ENCODE measurements at places on chromosomes 4 and X. TPM values are rescaled to one million over a fixed set of nuclear protein-coding genes. Genes with fewer than 3 reads are reported as not detected.

Gene PLP1
- polyA plus RNA-seq, result not detected

Gene TMEM187
- 7.1 TPM for polyA plus RNA-seq

Gene COL4A5
- polyA plus RNA-seq, result not detected

Gene SRPX
- not detected for polyA plus RNA-seq

Measured in IgD-negative memory B cell (primary cell).